ENCODE measurements at places on chromosomes 5 and 9. TPM values are rescaled to one million over a fixed set of nuclear protein-coding genes. Genes with fewer than 3 reads are reported as not detected.

DNA sequence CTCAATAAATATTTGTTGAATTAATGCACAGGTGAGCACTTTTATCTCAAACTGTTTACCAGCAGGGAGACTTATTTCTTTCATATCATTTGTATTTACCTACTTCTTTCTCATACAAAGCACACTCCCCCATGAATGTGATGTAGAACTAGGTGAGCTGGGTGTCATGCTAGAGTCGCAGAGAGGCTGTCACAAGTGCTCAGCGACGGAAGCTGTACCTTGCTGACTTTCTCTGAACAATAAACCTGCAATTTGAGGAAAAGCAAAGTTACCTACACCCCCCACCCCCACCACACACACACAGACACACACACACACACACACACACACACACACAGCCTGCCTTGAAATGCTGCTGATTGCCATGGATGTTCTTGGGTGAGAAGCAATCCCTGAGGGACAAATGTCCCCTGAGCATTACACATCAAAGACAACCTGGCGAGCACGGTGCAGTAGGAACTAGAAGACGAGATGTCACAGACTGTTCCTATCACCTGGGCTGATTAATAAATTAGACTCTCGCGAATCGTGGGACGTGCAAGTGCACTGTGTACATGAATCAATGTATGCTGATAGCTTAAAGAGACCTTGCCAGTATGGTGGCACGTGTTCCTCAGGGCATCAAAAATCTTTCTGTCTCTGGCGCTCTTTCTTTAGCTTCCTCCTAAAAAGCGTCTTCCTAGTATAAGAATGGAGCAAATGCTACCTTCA, 66.1 kb downstream of the BRINP1 start:
- no peak overlapping the region for H3K27ac ChIP-seq
- DNase-seq = no peak
- no peaks in the 10 kb centered on the region for H3K36me3 ChIP-seq
- H3K4me1 ChIP-seq = no peaks in the 10 kb centered on the region

GRCh38 chr9:97793067-97793466, 60.0 kb upstream of the FOXE1 start:
- no peak overlapping the region for H3K4me3 ChIP-seq
- no peaks in the 10 kb centered on the region for H3K36me3 ChIP-seq
- no peaks in the 10 kb centered on the region for H3K4me1 ChIP-seq
- DNase-seq = no peak
- H3K27ac ChIP-seq = no peak overlapping the region
- peaks cover 2% of the 10 kb centered on the region for H3K27me3 ChIP-seq

Gene IL5
- not detected for polyA plus RNA-seq

- no peak for DNase-seq
- peaks cover 5% of the 10 kb centered on the region for H3K27me3 ChIP-seq
- H3K4me1 ChIP-seq = no peaks in the 10 kb centered on the region
- H3K4me3 ChIP-seq = no peak overlapping the region
Measured at GRCh38 chr9:17018540-17019196, 116.2 kb upstream of the CNTLN start.

Gene MOCS2
- polyA plus RNA-seq = 44.4 TPM

Gene SMIM33
- 0.43 TPM for polyA plus RNA-seq

- DNase-seq = no peak
- H3K36me3 ChIP-seq = no peaks in the 10 kb centered on the region
- no peaks in the 10 kb centered on the region for H3K4me1 ChIP-seq
Measured at GRCh38 chr5:179166171-179166885, 106.2 kb downstream of the ZNF354C start.

Gene LMX1B
- not detected for polyA plus RNA-seq

DNA sequence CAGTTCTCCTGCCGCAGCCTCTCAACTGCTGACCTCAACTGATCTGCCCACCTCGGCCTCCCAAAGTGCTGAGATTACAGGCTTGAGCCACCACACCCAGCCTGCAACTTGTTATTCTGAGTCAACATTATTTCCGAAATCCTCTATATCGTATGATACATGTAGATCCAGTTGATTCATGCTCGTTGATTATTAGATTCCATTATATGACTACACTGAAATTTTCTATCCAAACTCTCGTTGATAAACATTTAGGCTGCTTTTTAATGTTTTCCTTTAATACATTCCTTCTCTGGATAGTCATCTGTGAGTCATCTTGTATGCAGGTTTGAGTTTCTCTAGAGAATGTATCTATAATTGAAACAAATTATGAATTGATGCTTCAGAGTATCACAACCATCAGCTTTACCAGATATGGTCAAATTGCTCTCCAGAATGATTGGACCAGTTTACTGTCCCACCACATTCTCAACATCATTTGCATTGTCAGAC, 4.1 kb downstream of the CDK7 start:
- peaks cover 42% of the 10 kb centered on the region for H3K36me3 ChIP-seq
- no peak for DNase-seq
- no peak overlapping the region for H3K4me3 ChIP-seq

- no peak overlapping the region for H3K27ac ChIP-seq
- peaks cover 24% of the 10 kb centered on the region for H3K27me3 ChIP-seq
Measured at GRCh38 chr5:10581867-10582511, 18.1 kb downstream of the ANKRD33B start.

DNA sequence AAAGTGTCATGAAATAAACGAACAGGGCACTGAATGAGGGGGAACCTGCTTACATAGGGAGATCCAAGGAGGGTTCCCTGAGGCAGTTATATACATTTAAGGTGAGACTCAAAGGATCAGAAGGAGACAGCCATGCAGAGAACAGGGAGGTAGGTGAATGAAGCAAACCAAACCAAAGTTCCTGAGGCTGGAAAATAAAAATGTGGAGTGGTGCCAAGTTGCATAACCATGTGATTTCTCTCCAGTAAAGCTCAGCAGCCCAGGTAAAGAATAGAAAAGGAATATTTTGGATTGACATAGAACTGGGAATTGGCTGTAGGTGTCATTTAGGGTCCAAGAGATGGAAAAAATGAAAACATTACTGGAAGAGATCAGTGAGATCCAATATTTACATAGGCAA, 110.7 kb downstream of the CAAP1 start:
- peaks cover 3% of the 10 kb centered on the region for H3K27me3 ChIP-seq
- H3K36me3 ChIP-seq = no peaks in the 10 kb centered on the region
- no peak for DNase-seq
- no peak overlapping the region for H3K4me3 ChIP-seq
- H3K4me1 ChIP-seq = no peaks in the 10 kb centered on the region

DNA sequence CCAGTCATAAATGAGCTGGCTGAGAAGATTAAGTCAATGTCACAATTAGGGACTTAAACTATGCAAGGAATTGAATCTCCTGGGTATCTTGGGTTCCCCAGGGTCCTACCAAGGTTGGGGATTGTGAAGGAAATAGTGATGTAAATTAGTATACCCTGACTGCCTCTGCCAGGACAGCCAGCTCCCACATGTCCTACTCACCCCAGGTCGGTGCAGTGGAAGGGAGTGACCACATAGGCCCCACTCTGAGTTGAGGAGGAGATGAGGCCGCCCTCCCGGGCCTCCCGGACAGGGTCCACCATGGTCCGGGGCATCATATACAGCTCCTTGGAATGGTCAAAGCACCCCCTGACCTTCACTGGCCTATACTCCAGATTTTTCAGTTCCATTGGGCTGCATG, 2.7 kb downstream of the SURF1 start:
- H3K4me1 ChIP-seq = peaks cover 58% of the 10 kb centered on the region
- no peak for DNase-seq
- H3K27ac ChIP-seq = no peak overlapping the region
- H3K27me3 ChIP-seq = no peaks in the 10 kb centered on the region
- H3K4me3 ChIP-seq = no peak overlapping the region

- H3K27me3 ChIP-seq = no peaks in the 10 kb centered on the region
- H3K4me1 ChIP-seq = peaks cover 28% of the 10 kb centered on the region
- no peak overlapping the region for H3K27ac ChIP-seq
- DNase-seq = no peak
- no peak overlapping the region for H3K4me3 ChIP-seq
Measured at GRCh38 chr5:175686826-175687225, 29.0 kb downstream of the HRH2 start.

GRCh38 chr5:128534726-128535125, 3.3 kb downstream of the FBN2 start:
- no peaks in the 10 kb centered on the region for H3K4me1 ChIP-seq
- no peaks in the 10 kb centered on the region for H3K36me3 ChIP-seq
- no peak overlapping the region for H3K27ac ChIP-seq
- H3K27me3 ChIP-seq = peaks cover 25% of the 10 kb centered on the region

DNA sequence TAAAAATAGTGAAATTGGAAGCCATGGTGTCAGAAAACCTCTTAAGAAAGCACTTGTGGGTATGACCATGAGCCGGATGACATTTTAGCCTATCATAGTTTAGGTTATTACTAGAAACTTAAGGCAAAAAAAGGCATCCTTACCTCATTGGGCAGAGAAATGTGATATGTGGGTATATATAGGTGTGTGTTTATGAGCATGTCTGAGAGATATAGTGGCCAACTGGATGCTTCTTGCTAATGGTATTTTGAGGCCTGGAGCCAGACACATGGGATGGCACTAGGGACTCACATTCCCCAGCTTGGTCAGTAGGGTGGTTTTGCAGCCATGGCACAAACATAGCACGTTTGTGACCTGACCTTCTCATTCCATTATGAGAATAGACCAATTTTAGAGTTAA, 295.6 kb upstream of the MEF2C start:
- no peak overlapping the region for H3K27ac ChIP-seq
- H3K4me3 ChIP-seq = no peak overlapping the region
- no peaks in the 10 kb centered on the region for H3K36me3 ChIP-seq
- no peak for DNase-seq

Gene ADGRV1
- polyA plus RNA-seq = 0.37 TPM

Gene VAV2
- polyA plus RNA-seq = 0.36 TPM

Gene SVEP1
- not detected for polyA plus RNA-seq

GRCh38 chr5:181087309-181087708, 43.7 kb downstream of the OR2V1 start:
- no peaks in the 10 kb centered on the region for H3K4me1 ChIP-seq
- peaks cover 15% of the 10 kb centered on the region for H3K27me3 ChIP-seq
- H3K4me3 ChIP-seq = no peak overlapping the region
- no peak for DNase-seq
